ENCODE measurements at places on chromosomes 5 and 9.

GRCh38 chr5:1555011-1555807 is 31.4 kb upstream of the LPCAT1 start:
- DNase-seq = no peak

- DNase-seq = no peak
Measured at GRCh38 chr5:54226215-54226614, 84.2 kb downstream of the ARL15 start.

- DNase-seq = no peak
Measured at GRCh38 chr5:123358751-123359150, 64.5 kb downstream of the CEP120 start.

GRCh38 chr5:123371575-123372179 is 51.5 kb downstream of the CEP120 start:
- DNase-seq = no peak

DNA sequence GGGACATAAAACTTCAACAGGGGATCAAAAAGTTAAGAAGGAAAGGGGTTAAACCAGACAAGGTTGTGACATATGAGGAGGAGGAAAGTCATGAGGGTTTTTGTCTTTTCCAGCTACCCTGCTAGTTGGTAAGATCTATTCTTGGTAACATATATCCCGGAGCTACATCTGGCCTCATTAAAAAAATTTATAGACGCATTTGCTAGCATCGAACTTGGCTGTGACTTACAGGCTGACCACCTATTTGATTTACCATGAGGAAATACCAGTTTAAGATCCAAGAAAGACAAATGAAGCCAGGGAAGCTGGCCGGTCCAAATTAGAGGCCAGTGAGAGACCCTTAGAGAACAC is 87.6 kb upstream of the NIPAL4 start:
- no peak for DNase-seq

- DNase-seq = no peak
Measured at GRCh38 chr5:159104759-159105144, 5.0 kb upstream of the EBF1 start.

GRCh38 chr5:141617128-141617527 is 1.7 kb downstream of the DIAPH1 start:
- DNase-seq = no peak

DNA sequence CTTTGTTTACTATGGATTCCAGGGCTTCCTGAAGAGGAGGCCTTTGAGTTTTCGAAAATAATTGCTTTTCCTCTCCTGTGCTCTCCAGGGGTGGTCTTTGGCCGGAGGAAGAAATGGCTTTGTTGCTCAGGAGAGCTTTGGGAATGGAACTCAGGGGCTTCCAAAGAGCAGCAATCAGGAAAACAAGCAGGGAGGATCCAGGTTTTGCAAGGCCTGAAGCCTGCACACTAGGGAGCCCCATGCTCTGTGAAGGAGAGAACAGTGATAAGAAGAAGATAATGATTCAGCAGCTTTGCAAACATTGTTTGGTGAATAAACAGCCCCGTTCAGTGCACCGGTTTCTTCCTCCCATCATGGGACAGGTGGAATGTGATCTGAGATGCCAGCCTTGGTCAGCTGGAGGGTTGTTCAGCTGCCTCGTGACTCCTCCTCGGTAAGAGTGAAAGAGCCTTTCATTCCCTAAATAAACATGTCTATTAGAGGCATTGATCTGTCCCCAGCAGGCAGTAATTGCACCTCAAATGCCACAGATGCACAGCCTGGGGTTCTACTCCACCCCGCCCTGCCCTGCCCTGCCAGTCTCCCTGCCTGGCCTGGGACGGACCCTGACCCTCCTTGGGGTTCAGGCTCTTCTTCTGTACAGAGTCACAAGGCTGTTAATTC is 11.5 kb upstream of the ALDH1B1 start:
- no peak for DNase-seq

DNA sequence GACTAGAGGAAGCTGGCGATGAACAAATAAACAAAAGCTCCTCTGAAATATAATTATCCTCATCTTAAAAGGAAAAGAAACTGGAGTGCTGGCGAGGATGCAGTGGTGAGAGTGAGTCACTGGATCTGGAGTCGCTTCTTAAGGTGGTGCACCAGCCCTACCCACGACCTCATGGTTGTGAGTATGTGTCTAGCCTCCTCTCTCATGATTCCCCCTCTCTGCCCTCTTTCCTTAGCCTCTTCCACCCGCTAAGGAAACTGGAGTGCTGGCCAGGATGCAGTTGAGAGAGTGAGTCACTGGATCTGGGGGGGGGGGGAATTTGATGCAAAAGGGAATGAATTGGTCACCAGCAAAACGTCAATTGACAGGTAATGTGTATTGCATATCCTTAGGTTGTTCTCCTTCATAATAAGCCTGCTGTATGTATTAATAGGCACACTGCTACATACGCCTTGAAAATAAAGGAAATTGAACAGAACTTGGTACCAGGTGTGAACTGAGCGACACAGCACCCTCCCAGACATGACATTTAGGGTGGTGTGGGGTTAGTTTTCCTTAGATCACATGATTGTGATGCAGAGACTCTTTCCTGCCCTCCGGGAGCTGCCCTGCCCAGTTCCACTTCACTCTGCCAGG is 36.3 kb upstream of the EBF1 start:
- no peak for DNase-seq

- DNase-seq = no peak
Measured at GRCh38 chr5:82406205-82406773, 128.1 kb upstream of the RPS23 start.

DNA sequence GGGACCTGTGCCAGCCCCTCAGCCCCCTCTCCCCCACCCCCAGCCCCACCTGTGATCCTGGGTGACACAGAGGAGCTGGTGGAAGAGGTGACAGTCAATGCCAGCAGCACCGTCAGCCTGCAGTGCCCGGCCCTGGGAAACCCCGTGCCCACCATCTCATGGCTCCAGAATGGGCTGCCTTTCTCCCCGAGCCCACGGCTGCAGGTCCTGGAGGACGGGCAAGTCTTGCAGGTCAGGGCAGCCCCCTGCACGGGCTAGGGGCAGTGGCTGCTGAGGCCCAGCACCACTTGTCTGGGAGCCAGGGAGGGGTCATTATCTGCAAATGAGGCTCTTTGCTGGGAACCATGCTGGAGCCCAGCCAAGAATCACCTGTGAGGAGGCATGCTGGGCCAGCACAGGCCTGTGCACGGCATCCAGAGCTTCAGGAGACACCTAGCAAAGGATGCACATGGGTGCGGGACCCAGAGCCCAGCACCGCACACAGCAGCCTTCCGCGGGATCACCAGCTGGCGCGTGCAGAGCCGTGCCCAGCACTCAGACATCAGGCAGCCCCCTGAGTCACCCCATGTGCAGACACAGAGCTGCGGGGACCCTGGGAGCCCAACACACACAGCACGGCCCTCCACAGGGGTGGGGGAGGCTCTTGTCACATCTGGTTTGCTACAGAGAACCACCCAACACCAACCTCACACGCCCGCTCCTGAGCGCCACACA is 62.0 kb upstream of the ASS1 start:
- DNase-seq = no peak

DNA sequence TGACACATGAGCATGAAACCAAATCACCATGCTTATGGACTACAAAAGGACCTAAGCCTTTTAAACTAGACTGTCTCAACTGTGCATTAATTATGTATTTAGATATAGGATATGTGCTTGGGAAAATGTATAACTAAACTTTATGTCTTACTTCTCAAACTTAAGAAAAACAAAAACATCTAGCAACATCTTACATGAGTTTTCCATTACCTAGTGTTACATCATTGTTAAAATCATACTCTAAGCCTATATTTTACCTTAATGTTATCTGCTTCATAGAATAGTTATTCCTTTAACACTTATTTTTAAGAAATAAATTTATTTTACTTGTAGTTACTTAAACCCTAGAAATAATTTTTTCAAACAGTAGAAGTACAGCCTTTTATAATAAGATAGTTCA is 24.0 kb downstream of the NME5 start:
- no peak for DNase-seq

- DNase-seq = no peak
Measured at GRCh38 chr9:136470792-136471469, 11.9 kb downstream of the SEC16A start.

- DNase-seq = no peak
Measured at GRCh38 chr9:124389146-124389939, 25.9 kb downstream of the PSMB7 start.
